Muscle of arm (tissue), 14 donors: ENCODE measurements at places on chromosomes 5 and 9.
A peak's percentile ranks its signal among the peaks of the same experiment; 100 is the strongest.

- no peak for DNase-seq
These were observed 188.5 kb upstream of the GRAMD2B start for GRCh38 chr5:126234563-126235195.

DNA sequence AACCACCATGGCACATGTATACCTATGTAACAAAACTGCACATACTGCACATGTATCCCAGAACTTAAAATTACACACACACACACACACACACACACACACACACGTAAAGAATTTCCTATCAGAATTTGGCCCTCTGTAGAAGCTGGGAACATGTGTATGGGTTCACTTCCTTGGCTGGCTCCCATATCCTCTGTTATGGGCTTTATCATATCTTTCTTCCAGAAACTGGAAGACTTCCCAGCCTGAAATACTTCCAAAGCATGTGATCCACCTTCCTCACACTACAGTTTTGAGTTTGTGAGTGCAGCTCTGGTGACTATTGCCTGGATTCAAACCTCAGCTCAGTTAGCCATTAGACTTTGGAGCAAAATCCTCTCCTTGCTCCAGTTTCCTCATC is 78.6 kb upstream of the GDNF start:
- peak; percentile 17 for DNase-seq

- DNase-seq: no peak
These were observed 1336.1 kb upstream of the CDH9 start for GRCh38 chr5:28374492-28374967.

DNA sequence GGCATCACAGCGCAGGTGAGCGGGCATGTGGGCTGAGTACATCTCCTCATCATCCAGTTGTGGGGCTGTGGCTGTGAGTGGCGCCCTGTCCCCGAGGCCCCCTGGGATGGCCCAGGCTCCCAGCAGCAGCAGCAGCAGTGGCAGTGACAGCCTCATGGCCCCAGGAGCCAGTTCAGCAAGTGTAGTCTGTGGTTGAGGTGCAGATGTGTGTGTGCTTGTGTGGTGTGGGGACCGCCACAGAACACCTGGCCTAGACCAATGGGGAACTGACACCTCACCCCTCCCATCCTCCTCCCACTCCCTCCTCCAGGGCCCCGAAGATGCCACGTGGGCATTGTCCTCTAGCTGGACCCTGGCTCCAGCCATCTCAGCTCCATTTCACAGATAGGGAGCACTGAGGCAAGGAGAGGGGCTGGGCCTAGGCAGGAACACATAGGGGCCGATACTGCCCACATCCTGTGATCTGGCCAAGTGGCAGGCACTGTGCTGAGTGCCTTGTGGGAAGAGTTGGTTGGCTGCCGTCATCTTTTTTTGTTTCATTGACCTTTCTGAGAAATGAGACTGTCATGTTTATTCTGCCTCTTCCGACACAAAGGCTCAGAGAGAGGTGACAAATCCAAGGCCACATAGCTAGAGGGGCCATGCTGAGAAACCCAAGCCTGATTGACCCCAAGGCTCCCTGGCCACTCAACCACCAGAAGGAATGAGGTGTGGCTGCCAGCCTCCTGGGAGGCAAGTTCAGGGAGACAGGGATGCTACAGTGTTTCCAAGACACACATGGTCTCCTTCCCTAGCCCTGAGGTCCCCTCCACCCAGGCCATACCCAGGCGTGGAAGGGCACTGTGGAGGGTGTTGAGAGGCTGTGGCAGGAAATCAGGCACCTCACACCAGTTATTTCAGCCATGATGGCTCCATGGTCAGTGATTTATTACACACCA is at the start of gene MZB1:
Gene MZB1 (minus strand): TSS at position 213 of the 938 bp plus-strand sequence. CDS start 57 bp downstream, at position 156.
- DNase-seq: no peak

- DNase-seq: no peak
These were observed 79.0 kb downstream of the SYK start for GRCh38 chr9:90880669-90881068.

DNA sequence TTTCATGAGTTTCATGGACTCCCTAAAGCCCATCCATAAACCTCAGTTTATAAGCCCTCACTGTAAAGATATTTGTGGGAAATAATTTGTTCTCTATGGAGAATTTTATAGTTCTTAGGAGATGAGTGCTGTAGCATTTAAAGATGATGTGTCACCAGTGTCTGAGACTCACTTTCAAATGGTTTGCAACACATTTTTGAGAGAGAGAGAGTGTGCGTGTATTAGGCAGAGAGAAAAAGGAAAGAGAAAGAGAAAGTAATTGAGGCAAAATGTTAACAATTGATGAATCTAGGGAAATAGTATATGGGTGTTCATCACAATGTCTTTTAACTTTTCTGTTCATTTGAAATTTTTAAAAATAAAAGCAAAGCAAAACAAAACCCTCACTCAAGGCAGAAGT is 479.0 kb downstream of the ZSWIM6 start:
- DNase-seq: no peak

GRCh38 chr9:123282362-123283047 is 14.1 kb upstream of the STRBP start:
- DNase-seq: no peak

DNA sequence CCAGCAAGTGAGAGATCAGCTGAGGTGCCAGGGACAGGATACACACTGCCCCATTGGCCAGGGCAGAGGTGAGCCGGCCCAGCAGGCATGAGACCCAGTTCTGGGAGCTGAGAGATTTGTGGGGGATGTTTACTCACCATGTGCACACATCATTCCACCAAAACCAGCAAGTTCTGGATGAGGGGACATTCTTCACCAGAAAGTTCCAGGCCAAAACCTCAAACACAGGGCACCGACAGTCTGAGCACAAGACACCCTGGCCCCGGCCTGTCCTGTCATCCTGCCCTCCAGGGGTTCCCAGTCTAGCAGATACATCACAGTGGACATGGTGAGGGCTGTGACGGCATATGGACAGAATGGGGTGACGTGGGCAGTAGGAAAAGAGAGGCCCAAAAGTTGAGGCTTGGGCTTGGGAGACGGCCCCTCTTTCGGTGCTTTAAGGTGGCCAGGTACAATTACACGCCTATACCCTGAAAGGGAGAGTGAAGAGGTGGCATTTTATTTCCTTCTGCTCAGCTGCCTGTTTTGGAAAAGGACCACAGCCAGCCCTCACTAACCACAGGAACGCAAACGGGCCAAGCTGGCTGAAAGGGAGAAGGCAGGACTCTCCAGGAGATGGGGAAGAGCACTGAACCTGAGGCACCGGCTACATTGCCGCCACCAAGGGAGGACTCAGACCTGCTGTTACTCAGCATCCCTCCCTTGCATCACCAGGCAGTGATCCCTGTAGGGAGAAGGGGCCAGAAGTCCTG is 64.0 kb downstream of the SHB start:
- DNase-seq: no peak

DNA sequence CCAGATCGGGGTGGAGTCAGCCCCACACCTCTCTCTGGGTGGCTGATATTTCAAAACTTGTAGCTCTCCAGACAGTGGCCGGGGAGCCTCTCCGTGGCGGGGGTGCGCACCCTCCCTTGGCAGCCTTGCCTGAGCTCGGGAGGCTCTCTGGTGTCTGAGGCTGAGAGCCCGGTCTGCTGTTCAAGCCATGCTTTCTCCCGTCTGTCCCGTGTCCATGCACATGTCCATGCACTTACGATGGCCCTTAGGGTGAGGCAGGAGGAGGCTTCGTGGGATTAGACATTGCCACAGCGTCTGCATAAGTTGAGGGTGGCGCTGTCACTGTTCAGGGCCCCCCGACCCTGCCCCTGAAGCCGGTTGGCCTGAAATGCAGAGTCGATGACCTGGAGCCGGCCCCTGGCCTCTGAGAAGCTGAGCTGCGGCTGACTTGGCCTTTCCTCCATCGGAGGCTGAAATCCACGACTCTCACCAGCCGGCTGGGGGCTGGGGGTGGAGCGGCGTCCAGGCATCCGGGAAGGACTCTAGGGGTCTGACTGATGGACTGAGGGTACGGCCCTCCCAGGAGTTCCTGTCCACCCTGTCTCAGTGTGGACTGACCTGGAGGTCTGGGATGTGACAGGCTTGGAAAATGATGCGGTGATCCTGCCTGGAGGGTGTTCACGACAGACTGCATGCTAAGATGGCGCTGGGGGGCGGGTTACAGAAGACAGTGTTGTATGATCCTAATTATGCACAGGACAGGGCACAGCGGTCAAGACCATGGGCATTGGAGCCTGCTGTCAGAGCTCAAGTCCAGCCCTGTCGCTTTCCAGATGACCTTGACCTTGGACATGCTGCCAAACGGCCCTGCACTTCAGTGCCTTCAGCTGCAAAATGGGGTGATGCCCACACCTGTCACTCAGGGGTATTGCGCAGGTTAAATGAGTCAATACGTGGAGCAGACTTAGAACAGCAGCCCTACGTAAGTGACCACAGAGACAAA is 18.3 kb upstream of the SLC2A6 start:
- no peak for DNase-seq

- DNase-seq: no peak
These were observed 168.7 kb downstream of the TTC39B start for GRCh38 chr9:15138357-15138686.

DNA sequence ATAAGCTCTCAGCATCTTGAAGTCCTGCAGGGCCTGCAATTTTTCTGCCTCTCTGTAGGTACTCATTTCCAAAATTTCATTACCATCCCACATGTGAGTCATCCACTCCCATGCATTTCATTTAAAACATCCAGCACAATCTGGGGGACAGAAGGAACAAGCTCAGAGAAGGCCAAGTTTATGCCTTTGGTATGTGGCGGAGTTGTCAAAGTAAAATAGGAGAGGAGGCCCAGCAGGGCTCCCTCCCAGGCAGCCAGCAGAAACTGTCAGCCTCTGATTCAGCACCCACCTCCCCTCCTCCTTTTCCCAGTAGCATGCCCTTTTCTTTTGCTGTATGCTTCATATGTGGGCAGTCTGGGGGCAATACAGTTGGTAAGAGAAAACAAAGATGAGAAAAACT is 126.4 kb upstream of the ZNF366 start:
- DNase-seq: no peak

DNA sequence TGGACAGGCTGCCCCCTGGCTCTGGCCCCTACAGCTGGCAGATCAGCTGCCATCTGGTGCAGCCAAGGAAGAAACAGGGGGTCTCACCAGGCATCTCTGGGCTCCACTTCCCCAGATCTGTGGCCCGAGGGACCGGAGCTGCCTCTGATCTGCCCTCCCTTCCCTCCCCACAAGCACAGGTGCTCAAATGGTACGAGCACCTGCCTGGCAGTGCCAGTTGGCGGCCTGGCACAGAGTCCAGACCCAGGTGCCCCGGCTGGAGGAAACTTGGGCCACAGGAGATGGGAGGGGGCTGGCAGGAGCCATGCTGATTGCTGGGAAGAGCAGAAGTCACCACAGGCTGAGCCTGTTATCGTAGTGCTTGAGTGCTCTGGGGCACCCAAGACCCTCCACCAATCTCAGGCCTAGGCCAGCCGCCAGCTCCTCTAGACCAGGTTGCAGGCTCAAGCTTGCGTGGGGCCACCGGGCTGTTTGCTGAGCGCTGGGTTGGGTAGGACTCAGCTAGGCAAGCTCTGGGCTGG is 5.0 kb upstream of the CAMK2A start:
- no peak for DNase-seq

GRCh38 chr9:133301253-133302230 is 26.5 kb upstream of the ABO start:
- DNase-seq: no peak

- no peak for DNase-seq
These were observed 23.5 kb upstream of the ASS1 start for GRCh38 chr9:130421154-130421801.
